ELF-1 (cell line): ENCODE measurements at places on chromosomes 4 and X.

GRCh38 chr4:168188754-168189153 is 96.4 kb downstream of the ANXA10 start:
- DNase-seq = no peak

DNA sequence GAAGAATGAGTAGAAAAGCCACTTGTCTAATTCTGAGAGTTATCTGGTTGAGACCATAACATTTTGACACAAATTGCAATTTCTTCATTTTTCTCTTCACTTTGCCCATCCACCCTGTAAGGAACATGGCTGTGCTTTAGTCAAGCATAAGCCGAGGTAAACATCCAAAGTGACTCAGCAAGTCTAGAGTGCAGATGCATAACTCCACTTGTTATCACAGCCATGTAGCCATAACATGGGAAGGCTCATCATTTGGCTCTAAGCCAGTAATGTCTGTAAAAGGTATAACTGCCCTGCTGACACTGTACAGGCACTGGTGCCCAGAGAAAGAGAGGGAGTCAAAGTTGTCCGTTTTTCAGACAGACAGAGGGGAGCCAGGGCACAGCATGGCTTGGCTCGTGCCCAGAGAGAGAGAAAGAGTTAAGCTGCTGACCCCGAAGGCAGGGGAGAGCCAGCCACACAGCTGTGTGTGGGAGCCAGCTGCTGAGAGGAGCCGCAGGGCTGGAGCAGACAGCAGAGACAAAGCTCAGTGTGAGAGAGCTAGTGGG is 76.9 kb upstream of the EXOC1L start:
- DNase-seq = no peak

- peak; percentile 87 for DNase-seq
Measured at GRCh38 chrX:49840679-49841078, 11.6 kb downstream of the PAGE4 start.

- DNase-seq = no peak
Measured at GRCh38 chr4:107065201-107065600, 29.1 kb upstream of the DKK2 start.
